Breast epithelium (tissue), 4 donors: ENCODE measurements at places on chromosomes 4 and X. TPM values are rescaled to one million over a fixed set of nuclear protein-coding genes. Genes with fewer than 3 reads are reported as not detected.

PNMA5 gene
- not detected for total RNA-seq

SYTL5 gene
- total RNA-seq = 0.80 TPM

GRCh38 chrX:20547611-20548051, 280.9 kb upstream of the RPS6KA3 start:
- DNase-seq = no peak

GRCh38 chrX:13685126-13685763, 3.7 kb upstream of the RAB9A start:
- no peak for DNase-seq

DNA sequence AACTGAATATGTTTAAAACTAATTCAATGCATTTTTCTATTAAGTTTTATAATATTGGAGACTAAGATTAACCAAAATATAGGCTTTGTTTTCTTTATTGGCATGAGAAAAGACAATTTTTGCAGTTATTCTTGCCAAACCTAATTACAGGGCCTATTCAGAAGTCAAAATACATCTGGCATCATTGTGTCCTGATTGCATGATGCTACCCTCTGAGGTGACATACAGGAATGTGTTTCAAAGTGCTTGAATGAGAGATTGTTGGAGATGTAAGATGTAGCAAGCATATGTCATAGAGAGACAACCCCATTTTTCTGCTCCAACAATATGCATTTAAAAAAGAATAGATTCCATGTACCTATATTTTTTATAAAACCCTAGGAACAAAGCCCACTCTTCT, 1036.4 kb downstream of the PCDH18 start:
- no peak for DNase-seq
